Psoas muscle (tissue), 8 donors: ENCODE measurements at places on chromosomes 13 and 19. TPM values are rescaled to one million over a fixed set of nuclear protein-coding genes. Genes with fewer than 3 reads are reported as not detected.
A peak's percentile ranks its signal among the peaks of the same experiment; 100 is the strongest.

DNA sequence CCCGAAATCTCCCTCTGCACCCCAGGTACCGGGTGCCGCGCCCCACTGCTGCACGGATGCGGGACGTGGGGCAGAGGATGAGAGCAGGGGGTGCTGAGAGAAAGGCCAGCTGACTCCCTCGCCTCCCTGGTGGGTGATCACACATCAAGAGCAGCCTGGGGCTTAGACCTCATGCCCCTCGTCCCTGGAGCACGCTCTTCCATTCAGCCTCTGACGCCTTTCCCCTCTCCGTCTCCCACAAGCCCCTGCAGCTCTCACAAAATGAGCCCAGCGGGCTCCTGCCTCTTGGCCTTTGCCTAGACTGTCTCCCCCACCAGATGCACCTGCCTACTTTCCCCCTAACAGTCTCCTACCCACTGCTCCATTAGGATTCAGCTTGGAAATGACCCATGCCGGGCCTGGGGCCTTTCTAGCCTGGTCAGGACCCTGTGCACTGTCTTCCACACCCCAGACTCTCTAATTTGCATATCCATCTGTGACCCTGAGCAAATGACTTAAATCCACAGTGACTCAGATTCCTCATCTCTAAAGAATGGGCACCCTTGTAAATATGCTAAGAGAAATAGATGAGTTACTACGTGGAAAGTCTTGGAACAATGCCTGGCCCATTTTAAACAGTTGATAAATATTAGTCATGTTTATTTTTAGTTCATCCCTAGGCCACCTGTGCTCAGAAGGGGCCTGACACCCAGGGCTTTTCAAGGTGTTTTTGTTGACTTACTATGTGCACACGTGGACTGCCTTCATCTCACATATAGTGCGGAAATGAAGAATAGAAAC, 582 bp upstream of the PTPRH start:
- DNase-seq, result no peak

DNA sequence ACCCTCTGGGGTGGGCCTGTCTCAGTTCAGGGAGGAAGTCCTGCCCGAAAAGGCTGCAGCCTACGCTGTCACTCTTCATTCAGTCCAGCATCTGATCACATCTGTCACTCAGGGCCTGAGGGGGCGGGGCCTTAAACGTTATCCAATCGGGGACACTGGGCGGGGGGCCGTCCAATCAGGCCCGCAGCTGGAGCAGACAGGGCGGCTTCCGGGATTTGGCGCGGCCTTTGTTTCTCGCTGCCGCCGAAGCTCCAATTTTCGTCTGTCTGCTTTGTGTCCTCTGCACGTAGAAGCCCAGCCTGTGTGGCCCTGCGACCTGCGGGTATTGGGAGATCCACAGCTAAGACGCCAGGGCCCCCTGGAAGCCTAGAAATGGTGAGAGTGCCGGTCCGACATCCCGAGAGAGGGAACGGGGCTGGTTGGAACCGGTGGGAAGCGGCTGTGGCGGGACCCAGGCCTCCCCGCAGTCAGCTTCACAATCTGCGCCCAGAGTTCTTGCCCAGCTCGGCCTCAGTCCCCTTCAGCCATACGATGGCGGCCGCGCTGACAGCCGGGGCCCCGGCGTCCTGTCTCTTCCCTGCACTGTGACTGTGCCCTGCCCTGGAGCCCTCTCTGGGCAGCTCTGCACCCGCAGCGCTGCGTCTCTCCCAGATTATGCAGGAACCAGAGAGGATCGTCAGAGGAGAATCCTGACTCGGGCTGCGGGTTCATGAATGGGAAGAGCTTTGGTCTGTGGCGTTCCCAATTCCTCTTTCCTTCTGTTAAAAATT, at the start of gene ZNF730:
Gene ZNF730, plus strand, starts transcription at position 224 of the 770 bp plus-strand sequence. Its CDS starts 149 bp downstream, at position 373.
- DNase-seq, result peak; percentile 71

The GRK1 gene
- not detected for polyA plus RNA-seq

- no peak for DNase-seq
Measured at GRCh38 chr13:48132961-48133360, 38.1 kb upstream of the MED4 start.

DNA sequence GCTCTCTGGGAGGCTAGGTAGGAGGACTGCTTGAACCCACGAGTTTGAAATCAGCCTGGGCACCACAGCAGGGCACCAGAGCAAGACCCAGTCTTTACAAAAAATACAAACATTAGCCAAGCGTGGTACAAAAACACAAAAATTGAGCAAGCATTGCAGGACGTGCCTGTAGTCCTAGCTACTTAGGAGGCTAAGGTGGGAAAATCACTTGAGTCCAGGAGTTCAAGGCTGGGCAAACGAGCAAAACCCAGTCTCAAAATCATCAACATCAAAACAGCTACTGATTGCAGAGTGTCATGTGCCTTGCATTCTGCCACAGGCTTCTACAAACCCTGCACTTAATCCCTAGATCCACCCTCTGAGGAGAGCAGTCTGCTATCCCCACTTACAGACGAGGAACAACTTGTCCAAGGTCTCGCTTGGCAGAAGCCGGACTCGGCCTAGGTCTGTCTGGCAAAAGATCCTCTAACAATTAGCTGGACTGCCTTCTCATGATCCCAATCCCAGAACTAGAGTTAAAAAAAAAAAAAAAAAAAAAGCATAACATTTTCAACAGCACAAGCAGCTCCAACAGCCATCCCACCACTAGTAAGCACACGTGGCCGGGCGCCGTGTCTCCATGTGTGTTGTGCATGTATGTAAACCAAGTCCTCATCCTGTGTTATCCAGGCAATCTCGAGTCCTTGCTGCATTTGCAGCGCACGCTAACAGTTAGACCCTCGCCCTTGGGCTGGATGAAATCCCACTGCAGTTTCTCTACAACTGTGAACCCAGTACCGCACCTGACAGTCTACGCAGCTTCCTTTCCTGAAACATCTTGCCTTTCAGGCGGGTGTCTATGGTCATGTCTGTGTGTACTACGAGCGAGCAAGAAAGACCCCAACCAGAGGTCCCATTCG, 2.0 kb downstream of the PPP6R1 start:
- DNase-seq, result peak; percentile 19

DNA sequence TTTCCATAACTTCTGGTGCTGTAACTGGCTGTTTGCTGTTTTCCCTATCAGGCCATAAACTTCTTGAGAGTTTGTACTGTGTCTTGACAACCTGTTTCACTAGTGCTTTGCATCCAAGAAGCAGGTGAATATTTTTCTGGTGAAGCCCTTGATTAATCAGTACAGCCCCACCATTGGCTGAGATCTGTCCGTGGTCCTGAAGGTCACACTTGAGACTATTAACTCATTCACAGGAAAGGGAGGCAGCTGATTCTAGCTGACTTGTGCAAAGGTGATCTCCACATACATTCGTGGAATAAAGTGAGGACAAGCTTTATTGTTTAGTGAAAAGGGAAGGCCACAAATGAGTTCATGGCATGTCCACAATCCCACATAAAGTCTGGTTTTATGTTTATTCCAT, 61.4 kb upstream of the ZNF835 start:
- DNase-seq, result no peak

DNA sequence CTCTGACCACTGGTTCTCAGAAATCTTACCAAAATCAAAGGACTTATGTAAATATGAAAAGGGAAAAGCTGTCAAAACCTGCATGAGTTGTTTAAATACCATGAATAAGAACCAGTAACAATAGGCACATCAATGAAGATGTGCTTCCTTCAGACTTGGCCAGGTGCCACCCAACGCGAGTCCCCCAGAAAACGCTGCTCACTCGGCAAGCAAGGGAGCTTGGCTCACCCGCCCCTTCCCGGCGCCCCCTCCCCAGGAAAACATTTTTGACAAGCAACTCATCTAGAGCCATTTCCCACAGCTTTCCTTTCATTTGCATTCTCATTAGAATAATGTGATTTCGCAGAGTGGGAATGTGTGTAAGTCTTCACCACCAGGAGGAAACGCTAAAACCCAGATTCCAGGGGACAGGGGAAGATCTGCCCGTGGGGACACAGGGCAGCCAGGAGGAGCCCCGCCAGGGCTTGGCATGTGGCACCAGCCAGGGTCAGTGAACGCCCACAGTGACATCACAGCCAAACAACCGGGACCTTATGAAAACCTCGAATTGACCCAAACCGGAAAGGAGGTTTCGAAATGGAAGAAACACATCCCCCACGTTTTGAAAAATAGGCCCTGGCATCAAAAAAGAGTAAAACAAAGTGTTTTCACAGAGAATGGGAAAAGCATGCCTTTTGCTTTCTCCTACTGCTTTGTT, 366.2 kb upstream of the TSHZ3 start:
- DNase-seq, result no peak

The HCST gene
- polyA plus RNA-seq, result 4.2 TPM

DNA sequence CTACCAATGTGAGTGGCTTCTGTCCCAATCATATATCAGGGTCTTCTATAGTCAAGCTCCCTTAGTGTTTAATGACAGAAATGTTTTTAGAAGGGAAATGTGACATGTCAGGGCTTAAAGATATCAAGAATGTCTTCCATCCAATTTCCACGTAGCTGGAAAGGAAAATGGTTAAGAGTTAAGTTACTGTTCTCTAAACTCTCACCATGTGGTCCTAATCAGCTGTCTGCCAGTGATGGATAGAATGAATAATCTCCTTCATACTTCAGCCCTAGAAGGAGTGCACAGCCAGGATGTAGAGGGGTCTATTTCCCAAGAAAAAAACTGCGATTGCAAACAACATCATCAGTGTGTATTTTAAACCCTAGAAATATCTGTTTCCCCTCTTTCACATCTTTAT, 36.3 kb downstream of the FLT1 start:
- DNase-seq, result no peak

The FFAR2 gene
- polyA plus RNA-seq, result 0.08 TPM

GRCh38 chr13:99465454-99465853, 35.8 kb upstream of the TM9SF2 start:
- no peak for DNase-seq
